ENCODE measurements at places on chromosomes 12 and 14.
A peak's percentile ranks its signal among the peaks of the same experiment; 100 is the strongest.

- no peak for DNase-seq
Measured at GRCh38 chr14:38221077-38221476, 13.4 kb downstream of the SSTR1 start.

DNA sequence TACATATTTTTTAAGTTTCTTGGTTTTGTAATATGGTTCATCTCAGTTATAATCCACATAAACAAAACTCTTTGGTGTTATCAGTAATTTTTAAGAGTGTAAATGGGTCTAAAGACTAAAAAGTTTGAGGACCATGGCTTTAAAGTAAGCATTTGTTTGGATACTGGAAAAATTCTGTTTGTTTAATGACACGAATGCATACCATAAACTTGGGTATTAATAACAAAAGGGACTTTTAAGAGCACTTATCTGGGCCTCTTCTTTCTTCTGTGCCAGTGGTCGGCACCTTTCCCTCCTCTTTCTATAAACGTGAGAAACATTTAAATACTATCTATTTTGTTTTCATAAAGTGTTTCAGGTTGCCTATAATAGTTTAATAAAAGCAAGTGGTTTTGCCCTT is 47.4 kb downstream of the SAMD4A start:
- DNase-seq = no peak

- DNase-seq = no peak
Measured at GRCh38 chr12:65586796-65587195, 237.5 kb upstream of the HMGA2 start.

DNA sequence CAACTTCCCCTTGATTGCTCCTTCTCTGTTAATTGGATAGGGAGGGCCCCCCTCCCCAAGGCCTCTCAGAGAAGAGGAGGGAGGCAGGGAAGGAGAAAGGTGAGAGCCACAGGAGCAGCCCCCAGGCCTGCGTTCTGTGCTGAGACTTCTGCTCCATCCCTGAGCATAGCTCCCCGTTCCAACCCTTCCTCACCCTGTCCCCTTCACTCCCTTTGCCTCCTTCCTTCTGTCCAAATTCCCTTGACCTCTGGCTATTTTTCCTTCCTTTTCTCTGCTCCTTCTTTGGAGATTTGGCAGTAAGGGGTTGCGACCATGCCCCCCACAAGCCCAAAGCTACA is 788 bp upstream of the ASIC1 start:
- DNase-seq = no peak

- DNase-seq = no peak
Measured at GRCh38 chr12:28711421-28711820, 437.7 kb upstream of the FAR2 start.

- peak; percentile 29 for DNase-seq
Measured at GRCh38 chr12:89706986-89707702, 1.5 kb downstream of the ATP2B1 start.

- DNase-seq = no peak
Measured at GRCh38 chr12:116138364-116138763, 139.1 kb downstream of the MED13L start.

- DNase-seq = peak; percentile 89
Measured at GRCh38 chr12:96434107-96434506, 33.9 kb upstream of the CDK17 start.

- no peak for DNase-seq
Measured at GRCh38 chr12:127070515-127071157, 1196.3 kb upstream of the TMEM132C start.

- no peak for DNase-seq
Measured at GRCh38 chr12:83769151-83769550, 1082.4 kb downstream of the TMTC2 start.

Measured in CD4-positive, alpha-beta T cell treated with Interleukin-4 for 4 hours (primary cell).